Activated naive CD4-positive, alpha-beta T cell (primary cell): ENCODE measurements at places on chromosomes 13 and 19.

DNA sequence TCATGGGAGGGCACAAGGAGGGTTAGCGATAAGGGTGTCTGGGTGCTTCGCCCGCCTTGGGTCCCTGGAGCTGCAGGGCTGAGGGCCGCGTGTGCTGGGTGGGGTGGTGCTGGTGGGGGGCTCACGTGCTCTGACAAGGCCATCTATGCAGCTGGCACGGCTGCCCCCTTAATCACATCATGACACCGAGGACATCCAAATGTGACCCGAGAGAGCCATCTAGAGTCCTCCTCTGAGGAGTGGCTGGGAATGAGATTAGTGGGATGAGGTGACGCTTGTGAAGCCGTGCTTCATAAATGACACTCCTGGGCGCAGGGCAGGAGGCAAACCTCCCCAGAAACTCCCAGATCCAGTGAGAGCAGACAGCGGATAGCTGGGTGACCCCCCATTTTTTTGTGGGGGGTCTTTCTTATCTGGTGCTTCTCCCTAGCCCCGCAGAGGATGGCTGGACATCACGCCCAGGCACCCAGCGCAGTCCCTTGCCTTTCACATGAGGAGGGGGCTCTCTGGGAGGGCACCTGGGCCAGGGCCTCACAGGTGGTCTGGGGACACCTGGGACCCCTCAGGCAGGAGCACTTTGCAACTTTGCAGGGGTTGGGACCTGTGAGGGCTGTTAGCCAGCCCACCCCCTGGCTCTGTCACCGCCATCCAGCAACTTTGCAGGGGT, 6.6 kb downstream of the FZR1 start:
- DNase-seq: no peak

DNA sequence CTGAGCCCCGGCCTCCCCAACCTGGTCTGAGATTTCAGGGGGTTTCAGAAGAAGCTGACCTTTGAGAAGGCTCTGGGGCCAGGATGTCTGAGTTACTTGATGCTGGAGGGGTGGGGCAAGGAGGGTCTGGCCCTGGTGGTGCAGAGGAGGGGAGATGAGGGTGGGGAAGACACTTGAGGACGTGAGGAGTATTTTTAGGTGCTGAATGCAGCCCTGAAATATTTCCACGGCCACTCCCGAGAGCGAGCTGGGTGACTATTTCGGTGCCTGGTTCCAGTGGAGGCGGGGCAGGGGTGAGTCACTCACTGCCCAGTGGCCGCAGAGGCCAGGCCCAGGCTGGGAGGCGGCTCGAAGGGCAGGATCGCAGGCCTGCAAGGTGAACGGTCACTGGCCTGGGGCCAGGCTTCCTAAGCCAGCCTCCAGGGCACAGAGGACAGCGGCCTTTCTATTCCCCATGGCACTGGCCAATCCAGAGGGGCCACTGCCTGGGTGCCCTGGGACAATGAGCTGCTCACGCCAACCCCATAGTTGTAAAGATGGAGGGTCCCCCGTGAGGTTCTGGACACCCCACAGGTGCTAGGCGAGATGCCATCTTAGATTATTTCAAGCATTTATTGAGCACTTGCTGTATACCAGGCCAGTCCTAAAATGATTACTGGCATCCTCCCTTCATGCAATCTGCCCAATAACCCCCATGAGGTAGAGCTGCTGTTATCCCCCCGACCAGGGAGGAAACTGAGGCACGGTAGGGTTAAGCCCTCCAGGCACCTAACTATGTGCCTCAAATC, 19.7 kb upstream of the JUND start:
- DNase-seq: no peak

DNA sequence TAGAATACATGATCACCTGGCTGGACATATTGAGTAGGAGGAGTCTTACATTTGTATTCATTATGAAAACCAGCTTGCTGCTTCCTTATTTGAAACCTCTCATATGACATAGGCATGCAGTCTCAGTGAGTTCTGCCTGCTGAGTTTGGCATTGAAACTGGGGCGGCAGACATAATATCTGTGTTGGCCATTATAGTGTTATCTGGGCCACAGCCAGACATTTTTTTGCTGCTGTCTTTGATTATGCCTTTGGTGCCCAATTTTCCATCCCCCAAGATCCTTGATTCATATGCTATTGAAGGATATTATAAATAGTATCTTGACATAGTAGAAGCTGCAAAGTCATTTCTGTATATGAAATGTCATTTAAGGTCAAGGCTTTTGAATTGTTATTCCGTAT, 15.8 kb downstream of the FREM2 start:
- no peak for DNase-seq

- no peak for DNase-seq
These were observed 185.4 kb upstream of the SERP2 start for GRCh38 chr13:44188257-44188656.

DNA sequence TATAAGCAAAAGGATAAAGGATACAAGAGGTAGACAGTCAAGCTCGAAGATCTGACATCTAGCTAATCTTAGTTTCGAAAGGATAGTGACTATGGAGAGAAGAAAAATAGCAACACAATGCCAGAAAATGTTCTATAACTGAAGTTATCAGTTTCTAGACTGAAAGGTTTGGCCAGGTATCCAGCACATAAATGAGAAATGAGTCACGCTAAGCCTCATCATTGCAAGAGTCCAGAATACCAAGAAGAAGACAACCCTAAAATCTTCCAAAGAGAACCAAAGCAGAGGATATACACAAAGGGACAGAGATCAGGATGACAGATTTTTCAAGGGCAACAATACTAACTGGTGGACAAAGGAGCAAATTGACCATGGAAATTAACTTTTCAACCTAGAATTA, 237.0 kb downstream of the POSTN start:
- DNase-seq: no peak
